ENCODE measurements at places on chromosomes 6 and 20. TPM values are rescaled to one million over a fixed set of nuclear protein-coding genes. Genes with fewer than 3 reads are reported as not detected.
A peak's percentile ranks its signal among the peaks of the same experiment; 100 is the strongest.

Gene PRR18
- total RNA-seq, result not detected

Gene PSORS1C2
- not detected for total RNA-seq

Gene RING1
- total RNA-seq, result 14.4 TPM

Gene EPPIN
- total RNA-seq, result not detected

Gene SYCP2
- 1.2 TPM for total RNA-seq

Gene CYP24A1
- not detected for total RNA-seq

Gene NDUFAF4
- 3.7 TPM for total RNA-seq

- DNase-seq, result no peak
Observed at GRCh38 chr6:165077876-165078275, 231.5 kb downstream of the C6orf118 start.

GRCh38 chr6:120384671-120385070, 949.6 kb downstream of the TBC1D32 start:
- no peak for DNase-seq

- DNase-seq, result no peak
Observed at GRCh38 chr20:1286267-1287024, 20.4 kb downstream of the SNPH start.

DNA sequence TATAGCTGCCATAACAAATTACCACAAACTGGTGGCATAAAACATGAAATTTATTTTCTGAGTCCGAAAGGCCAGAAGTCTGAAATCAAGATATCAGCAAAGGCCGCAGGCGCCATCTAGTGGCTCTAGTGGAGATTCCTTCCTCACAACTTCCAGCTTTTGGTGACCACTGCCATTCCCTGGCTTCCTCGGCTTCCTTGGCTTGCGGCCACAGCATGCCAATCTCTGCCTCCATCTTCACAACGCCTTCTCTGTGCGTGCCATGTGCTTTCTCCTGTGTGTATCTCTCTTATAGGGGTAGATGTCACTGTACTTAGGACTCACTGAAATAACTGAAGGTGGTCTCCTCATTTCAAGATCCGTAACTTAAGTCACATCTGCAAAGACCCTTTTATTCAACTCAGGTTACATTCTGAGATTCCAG, 5.4 kb upstream of the PLAGL1 start:
- peak; percentile 83 for DNase-seq

- no peak for DNase-seq
Observed at GRCh38 chr6:118718297-118718696, 66.9 kb upstream of the CEP85L start.

DNA sequence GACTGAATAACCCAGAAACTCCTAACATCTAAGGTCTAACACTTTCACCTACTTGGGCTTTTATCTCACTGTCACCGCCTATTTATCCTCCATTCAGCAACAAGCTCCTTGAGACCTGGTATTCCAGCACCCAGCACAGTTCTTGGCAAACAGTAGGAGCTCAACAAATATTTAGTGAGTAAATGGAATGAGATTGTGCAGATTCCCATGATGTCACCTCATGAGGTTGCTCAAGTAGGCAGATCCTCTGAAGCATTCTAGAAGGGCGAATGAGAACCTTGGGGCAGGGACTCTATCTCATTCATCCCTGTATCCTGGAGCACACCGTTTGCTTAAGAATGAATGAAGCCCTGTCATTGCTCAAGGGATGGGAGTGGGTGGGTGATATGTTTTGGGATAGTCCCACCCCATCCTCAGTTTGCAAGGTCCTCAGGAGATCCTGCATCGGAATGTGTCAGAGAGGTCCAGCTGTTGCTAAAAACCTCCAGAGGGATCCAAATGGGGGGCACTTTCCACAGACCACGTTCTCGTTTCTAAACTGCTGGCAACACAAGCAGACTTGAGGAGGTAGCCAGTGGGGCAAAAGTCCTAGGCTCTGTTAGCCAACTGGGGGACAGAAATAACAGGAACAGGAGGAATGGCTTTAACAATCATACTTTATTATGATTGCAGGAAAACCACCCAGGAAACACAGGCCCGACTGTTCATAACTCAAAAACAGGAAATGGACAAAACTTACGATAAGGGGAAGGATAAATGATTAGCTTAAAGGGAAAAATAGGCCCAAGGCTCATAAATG, 42.0 kb downstream of the EDN1 start:
- peak; percentile 20 for DNase-seq

- no peak for DNase-seq
Observed at GRCh38 chr6:16698162-16698533, 63.1 kb downstream of the ATXN1 start.

DNA sequence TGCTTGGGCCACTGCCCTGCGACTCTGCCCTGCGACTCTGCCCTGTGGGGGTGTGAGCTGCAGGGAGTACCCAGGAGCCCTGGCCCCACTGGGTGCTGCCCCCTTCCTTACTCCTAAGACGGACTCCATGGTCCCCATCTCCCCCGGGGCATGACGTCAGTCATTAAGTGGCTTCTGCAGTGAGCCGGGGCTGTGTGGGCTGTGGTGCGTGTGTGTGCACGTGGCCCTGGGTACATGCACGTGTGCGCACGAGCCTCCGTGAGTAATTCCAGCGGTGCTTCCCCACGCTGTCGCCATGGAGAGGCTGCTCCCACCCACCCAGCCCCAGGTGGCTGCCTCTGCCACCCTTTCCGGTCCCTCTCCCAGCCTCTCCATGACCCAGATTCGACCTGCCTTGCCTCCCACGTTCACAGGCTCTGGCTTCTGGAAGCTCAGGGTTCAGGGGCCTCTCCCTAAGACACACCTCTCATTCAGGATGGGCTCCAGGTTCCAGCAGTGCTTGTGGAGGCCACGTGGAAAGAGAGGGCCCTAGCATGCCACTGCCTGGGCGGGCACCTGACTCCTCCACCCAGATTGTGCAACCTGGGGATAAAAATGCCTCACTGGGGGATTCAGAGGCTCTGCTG, 88.3 kb downstream of the DLGAP4 start:
- DNase-seq, result no peak

DNA sequence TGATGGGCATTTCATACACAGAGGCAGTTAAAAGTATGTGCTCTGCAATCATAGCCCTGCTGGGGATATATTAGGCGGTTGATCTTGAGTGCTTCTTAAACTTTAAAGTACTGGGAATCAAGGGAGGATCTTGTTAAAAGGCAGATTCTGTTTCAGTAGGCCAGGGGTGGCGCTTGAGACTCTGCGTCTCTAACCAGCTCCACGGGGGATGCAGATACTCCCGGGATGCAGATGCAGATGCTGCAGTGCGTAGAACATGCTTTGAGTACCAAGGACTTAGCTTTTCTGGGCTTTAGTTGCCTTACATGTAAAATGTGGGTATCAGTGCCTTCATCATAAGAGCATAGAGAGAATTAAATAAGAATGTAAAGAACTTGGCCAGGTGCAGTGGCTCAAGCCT, 44.4 kb upstream of the ENPP5 start:
- DNase-seq, result no peak

DNA sequence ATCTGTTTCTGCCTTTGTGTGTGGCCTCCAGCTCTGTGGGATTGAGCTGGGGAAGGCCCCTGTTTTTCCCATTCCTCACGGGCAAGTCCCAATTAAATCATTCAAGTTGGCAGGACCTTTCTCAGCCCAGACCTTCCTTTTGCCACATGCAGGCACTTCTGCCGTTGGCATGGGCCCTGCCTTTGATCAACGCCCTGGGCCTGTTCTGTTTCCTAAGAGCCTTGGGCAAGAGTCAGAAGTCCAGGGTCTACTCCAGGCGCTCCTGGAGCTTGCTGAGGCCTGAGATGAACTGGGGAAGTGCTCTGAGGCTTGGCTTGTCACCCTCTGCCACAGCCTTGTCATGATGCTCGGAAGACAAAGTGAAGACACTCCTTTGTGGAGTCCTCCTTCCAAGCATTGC, 7.1 kb downstream of the IP6K3 start:
- DNase-seq, result no peak

DNA sequence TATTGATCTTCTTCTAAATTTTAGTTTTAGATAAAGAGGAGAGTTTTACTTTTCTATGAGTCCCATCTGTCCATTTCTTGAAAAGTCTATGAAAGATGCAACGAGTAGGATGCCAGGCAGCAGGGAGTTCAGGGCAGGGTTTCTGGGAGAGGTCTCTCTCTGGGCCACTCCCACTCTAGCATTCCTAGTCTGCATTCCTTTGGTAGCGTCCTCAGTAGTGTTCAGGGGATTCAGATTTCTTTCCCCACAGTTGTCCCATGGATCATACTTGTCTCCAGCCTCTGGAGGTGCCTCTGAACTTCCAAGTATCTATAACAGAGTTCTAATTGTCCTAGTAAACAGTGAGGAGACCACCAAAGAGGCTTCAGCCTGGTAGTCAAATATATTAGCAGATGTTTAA, 225.3 kb downstream of the RIMS1 start:
- no peak for DNase-seq

DNA sequence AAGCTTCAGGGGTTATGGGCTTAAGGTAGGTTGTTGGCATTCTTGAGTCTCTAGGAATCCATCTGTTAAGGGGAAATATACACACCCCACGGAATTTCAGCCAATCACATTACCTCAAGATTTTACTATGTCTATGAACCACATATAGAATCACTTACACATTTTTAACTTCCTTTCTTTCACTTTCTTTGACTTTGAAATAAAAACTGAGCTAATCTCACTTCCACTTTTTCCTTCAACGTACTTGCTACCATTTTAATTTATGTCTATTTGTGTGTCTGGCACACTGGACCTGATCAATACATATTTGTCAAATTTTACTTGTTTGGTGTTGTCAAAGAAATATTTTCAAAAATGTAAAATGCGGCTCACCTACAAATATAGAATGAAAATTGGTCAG, 545.4 kb upstream of the JAG1 start:
- no peak for DNase-seq

- no peak for DNase-seq
Observed at GRCh38 chr20:51461306-51461705, 81.2 kb downstream of the NFATC2 start.

DNA sequence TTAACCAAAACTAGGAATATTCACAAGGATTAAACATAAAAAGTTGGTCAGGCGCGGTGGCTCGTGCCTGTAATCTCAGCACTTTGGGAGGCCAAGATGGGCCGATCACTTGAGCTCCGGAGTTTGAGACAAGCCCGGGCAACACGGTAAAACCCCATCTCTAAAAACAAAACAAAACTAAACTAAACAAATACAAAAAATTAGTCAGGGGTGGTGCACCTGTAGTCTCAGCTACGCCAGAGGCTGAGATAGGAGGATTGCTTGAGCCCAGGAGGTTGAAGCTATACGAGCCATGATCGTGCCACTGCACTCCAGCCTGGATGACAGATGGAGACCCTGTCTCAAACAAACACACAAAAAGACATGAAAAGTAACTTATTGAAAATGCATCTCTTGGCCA, 3.2 kb downstream of the PSORS1C2 start:
- no peak for DNase-seq

DNA sequence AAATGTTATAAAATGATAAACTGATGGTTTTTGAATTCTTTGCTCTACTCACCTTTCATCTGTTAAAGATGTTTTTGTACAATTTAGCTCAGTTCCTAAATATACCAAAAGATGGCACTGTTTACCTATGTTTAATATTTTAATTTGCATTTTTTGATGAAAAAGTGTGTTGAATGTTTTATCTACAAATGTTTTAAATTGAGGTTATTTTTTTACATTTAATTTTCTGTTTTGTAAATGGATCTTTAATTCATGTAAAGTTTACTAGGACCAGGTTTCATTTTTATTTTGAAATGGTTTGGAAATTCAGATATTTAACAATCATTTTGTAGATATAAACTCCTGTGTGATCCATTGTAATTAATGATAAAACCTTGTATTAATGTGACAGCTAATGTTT, 30.0 kb downstream of the CDKAL1 start:
- peak; percentile 56 for DNase-seq

DNA sequence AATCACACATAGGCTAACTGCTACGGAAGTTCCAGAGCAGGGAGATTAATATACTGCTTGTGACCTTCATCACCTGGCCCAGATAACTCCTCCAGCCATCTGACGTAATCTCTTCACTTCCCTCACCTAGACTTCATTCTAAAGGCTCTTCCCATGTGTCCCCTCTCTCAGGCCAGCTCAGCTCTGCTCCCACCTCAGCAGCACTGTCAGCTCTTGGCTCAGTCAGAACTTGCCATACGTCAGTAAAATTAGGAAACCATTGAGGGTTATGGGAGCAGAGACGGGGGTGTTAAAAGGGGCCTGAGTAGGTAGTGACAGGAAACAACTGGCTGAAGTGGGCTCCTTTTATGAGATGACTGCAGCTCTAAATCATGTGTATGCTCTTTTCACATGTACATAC, 101.5 kb downstream of the KIF6 start:
- DNase-seq, result no peak

DNA sequence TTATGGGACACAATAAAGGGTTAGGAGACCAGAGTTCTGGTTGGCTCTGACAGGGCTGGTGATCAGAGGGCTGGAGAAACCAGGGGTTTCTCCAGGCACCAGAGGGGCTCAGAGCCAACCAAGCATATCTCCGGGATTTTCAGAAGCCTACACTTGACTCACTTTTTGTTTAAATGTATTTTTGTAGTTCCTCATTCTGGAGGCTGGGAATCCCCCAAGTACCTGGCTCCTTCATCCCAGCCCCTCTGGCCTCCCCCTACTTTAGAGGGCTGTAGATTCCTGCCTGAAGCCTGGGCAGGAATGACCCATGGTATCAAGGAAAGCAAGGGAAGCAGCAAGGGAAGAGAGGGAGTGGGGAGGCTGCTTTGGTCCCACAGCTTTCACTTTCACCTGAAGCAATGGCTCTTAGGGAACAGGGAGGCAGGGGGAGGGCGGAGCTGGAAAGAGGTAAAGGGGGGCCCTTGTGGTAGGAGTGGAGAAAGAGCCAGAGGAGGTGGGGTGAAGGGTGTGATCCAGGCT, 973 bp downstream of the CD40 start:
- DNase-seq, result peak; percentile 23

DNA sequence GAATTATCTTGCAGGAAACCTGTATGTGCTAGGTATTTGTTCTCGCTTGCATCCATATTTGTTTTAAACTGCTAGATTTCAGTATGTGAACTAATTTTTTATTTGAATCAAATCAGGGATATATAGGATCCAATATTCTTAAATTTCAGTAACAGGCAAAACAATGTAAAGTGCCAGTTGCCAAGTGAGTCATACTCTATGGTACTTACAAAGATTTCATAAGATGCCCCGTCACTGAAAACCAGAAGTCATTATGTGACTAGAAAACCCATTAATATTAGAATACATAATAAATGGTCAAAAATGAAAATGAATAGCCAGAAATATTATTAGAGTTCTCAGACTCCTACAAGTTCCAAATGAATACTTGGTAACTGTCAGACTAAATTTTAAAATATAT, 481.2 kb downstream of the TFAP2A start:
- no peak for DNase-seq

GRCh38 chr6:9576521-9576920, 838.4 kb downstream of the TFAP2A start:
- DNase-seq, result no peak
